ENCODE measurements at places on chromosomes 4 and X. TPM values are rescaled to one million over a fixed set of nuclear protein-coding genes. Genes with fewer than 3 reads are reported as not detected.

LRAT gene
- 90.1 TPM for polyA plus RNA-seq

GAGE2A gene
- not detected for polyA plus RNA-seq

PAGE2B gene
- polyA plus RNA-seq, result not detected

SMIM10L2A gene
- polyA plus RNA-seq, result 1.4 TPM

OPRPN gene
- polyA plus RNA-seq, result not detected

AR gene
- 11.2 TPM for polyA plus RNA-seq

EVC2 gene
- polyA plus RNA-seq, result 3.4 TPM

SOX3 gene
- 10.3 TPM for polyA plus RNA-seq

DIAPH2 gene
- polyA plus RNA-seq, result 50.9 TPM

ALB gene
- not detected for polyA plus RNA-seq

EDNRA gene
- polyA plus RNA-seq, result 1.5 TPM

Measured in GM23338 (cell line).